NCI-H345 (cell line): ENCODE measurements at places on chromosomes 12 and 14.
A peak's percentile ranks its signal among the peaks of the same experiment; 100 is the strongest.

DNA sequence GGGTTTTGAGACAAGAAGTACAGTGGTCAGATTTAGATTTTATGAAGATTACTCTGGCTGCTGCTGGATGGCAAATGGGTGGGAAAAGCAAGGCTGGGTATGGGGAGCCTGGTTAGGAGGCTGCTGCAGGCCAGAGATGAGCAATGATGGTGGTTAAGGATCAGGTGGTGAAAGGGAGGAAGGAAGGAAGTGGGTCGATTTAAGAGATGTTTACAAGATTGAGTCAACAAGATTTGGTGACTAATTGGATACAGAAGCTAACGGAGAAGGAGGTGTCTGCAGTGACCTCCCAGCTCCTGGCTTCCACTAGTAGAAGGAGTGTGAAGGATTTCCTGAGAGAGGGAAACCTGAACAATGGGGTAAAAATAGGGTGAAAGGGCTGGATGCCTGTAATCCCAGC, 18.7 kb downstream of the NOS1 start:
- no peak for DNase-seq

DNA sequence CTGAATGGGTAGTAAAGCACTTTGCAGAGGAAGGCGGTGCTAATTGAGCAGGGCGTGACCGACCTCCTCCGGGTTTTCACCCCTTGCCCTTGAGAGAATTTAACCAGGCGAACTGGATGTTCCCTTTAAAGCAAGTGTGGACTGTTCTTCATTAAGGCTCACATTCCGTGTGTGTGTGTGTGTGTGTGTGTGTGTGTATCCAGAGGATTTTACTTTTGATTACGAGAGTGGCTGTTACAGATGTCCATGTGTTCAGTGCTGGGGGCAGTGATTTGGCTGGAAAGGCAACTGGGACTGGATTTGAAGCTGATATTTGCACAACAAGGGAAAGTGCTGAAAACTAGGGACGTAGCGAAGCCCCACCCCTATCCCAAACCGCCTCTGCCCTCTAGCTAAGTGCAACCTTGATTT, 2.2 kb downstream of the TMEM132C start:
- DNase-seq: no peak

DNA sequence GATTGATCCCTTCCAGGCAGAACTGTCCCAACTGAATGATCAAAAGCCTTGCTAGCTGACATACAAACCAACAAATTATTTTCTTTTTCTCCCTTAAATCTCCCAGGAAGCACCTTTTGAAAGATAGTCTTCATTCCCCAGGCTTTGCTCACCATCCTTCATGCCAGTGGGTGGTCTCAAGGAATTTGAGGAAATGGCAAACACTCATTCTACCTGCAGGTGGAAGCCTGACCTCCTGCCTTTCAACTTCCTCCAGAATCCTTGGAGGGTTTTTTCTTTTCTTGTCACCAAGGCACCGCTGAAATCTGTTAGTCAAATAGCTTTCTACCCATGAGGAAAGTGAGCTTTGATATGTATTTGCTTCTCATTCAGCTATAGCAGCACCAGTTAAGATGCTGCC, 128.5 kb downstream of the WIF1 start:
- DNase-seq: no peak

DNA sequence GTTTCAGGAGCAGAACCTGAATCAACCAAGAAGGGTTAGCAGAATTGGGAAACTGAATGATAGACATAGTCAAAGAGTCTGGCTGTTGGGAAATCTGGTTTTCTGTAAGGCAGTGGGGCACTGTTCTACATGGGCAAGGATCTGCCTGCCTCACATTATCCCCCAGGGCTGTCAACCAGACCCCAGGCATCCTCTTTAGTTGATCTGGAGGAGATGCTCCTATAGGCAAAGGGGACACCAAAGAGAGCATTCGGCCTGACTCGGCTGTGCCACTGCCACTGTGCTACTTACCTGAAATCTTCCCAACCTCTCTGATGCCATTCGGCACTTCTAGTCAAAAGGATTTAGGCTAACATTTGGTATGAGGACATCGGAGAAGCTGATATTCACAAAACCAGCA, 4.1 kb downstream of the ISCU start:
- no peak for DNase-seq

DNA sequence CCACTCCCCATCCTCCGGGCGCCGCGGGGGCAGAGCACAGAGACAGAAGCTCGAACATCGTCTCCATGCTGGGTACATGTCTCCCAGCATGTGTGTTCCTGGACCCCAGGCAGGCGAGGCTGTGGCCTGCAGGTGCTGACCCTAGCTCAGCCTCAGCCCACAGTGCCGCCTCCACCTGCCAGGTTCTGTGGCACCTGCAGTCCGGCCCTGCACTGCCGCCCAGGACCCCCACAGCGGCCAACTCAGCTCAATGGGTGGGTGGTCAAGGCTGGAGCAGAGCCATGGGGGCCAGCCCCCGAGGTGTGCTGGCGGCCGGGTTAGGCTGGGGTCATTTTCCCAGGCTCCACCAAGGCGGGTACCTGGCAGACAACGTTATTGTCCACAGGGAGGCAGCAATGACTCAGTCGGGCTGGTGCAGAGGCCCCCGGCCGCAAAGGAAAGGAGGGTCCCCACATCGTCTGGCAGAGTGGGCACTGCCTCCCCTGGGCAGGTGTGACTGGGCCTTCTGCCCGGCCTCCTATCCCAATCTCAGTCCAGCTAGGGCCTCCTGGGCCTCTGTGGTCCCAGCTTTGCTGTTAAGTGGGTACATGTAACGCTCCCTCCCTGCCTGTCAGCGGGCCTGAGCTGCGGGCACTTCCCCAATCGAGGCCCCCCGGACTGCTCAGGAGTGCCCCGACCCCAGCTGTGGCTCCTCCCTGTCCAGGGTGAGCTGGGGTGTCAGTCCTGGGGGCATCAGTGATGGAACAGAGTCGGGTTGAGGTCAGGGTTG, 20.2 kb upstream of the NUDT14 start:
- no peak for DNase-seq

- no peak for DNase-seq
Observed at GRCh38 chr12:71242511-71242910, 84.7 kb upstream of the TSPAN8 start.

DNA sequence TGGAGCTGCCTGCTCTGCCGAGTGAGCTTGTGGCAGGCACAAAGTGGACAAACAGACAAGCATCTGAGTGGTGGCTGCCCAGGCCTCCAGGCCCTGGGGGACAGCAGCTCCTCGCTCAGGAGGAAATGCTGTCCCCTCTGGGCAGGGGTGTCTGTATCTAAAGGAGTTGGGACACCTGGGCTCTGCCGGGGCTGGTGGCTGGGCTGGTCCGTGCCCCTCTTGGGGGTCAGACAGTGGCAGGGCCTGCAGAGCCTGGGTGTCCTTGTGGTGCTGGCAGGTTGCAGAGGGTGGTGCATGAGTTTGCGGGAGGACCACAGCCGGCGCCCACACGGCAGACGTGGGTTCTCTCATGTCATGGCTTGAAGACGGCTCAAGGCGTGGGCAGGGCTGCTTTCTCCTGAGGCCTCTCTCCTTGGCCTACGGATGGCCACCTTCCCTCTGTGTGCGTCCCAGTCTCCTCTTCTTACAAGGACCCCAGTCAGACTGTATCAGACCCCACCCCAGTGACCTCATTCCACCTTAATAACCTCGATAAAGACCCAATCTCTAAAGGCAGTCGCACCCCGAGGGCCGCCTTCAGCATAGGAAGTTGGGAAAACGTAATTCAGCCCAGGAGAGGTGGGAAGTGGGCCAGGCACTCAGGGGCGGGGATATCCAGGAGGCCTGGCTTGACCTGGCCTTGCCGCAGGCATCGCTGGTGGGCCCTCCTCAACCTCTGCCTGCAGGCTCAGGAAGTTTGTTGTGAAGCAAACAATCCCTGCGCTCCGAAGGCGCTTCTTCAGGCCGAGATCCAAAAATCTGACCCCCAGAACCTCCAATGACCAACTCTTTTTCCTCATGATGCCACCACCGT, 110.0 kb downstream of the KIF26A start:
- DNase-seq: no peak

DNA sequence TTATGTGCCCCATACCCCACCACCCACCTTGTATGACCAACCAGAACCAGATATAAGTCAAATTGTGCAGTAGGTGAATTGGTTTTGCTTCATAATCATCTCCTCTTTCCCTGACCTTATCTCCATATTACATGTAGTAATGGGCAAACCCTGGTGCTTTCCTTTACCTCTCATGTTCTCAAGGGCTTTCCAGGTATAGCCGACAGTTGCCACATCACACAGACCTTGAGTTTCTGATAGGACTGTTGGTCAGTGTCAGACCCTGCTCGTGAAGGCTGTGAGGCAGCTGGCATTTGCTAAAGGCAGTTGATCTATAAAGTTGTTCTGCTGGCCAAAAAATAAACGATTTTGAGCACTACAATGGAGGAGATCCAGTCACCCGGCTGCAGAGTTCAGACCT, 145.9 kb downstream of the ALX1 start:
- no peak for DNase-seq

GRCh38 chr12:11577658-11578260, 71.7 kb upstream of the ETV6 start:
- DNase-seq: no peak

DNA sequence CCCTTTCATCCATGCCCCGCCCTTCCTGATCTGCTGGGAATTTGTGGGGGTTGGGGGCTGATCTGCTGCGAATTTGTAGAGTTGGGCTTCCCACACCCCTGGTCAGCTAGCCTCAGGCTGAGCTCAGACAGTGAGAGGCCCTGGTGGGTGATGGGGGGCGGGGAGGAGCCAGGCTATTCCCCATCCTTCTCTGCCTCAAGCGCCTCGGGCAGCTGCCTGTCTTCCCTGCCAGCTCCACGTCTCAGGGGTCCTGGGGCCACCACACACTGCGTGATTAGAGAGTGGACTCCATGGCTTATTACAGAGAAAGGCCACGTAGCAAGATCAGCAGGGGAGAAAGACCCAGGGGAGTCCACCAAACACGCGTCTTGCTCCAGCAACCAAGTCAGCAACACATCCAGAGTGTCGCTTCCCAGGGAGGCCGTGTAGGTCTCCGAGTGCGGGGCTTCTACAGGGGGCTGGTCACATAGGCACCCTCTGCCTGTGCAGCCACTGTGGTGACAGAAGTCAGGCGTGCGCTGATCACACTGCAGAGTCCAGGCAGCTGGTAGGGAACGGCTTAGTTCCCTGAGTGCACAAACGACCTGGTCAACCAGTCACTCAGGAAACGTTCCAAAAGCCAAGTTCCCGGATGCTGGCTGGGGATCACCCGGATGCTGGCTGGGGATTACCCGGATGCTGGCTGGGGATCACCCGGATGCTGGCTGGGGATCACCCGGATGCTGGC, 254.4 kb upstream of the SFSWAP start:
- DNase-seq: no peak

- DNase-seq: no peak
Observed at GRCh38 chr14:80705241-80705980, 236.1 kb downstream of the CEP128 start.

- DNase-seq: peak; percentile 47
Observed at GRCh38 chr14:104784218-104784568, 11.4 kb downstream of the AKT1 start.

DNA sequence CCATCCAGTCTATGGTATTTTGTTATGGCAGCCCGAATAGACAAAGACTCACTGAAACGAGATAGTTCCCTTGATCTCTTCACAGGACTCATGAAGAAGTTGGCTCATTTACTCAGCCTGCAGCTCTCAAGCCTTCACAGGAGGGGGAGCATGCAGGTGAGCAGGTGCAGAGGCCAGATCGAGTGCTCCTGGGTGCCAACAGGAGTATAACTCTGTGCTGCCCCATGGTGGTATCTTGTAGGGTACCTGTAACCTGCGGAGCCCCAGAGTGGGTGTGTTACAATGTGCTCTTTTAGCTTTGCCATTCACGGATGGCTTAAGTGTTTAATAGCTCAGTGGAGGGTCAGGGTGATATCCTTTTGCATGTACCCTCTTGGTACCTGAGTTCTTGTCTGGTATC, 159.5 kb downstream of the METTL25 start:
- DNase-seq: no peak
